Stimulated activated CD8-positive, alpha-beta memory T cell treated with anti-CD3 and anti-CD28 coated beads, Interleukin-15, amount 100 ng/mL, for 48 hours (primary cell): ENCODE measurements at places on chromosomes 7 and 10.

DNA sequence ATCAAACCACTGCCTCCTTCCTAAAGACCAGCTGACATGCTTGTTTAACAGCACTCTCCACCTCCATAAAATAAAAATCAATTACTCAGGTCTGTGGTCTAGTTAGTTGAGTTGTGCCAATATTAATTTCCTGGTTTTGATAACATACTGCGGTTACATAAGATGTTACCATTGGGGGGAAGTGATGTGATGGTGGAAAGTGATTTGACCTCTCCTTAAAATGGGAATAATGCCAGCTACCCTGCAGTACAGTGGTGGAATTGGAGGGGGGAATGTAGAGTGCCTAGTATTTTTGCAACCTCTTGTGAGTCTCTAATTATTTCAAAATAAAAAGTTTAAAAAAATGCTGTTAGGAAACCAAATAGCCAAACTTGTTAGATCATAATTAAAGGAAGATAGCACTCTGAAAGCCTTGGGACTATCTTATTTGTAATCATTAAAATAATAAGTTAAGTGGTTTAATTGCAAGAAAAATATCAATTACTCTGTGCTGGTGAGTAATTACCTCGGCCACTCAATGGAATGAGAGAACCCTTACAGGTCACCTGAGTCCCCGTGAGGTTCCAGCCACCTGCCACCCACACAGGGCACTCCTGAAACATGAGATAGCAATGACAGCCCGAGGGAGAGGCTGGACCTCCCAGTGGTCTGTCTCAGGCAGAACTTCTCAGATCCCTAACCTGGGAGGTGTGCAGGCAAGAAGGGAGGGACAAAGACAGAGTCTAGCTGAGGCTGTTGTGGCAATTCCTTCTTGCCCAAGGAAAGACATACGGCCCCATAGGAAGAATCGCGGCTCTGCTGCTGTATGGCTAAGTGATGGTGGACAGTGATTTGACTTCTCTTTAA, 94.1 kb downstream of the SH3PXD2A start:
- DNase-seq = no peak

- no peak for DNase-seq
Observed at GRCh38 chr7:129949292-129950133, 3.2 kb downstream of the UBE2H start.

DNA sequence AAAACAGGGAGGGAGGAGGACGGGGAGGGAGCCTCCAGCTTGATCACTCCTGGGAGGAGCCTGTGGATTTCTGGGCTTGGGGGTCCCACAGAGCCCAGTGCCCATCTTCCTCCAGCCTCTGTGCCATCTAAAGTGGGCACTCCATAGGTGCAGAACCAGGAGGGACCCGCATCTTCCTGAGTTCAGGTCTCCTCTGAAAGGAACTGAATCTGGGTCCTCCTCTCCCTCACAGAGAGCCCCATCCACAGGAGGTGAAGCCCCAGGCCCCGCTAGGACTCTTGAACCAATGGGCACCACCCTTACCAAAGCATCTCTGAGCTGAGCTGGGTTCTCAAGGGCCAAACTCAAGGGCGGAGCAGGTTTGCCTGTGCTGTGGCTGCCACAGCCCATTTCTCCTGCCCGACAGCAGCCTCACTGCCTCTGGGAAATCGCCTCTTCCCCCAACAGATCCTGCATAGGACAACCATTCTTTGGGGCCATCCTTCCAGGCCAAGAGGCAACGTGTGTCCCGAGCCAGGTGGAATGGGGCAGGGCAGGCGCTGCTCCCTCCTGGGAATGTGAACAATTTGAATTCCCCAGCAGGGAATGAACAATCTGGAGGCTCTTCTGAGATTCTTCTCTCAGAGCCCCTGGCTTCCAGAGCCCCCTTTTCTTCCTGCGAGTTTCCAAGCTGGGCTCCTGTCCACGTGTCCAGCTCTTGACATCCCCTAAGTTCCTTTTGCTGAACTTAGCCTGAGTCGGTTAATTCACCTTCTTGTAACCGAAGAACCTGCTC, 411.0 kb upstream of the FOXK1 start:
- DNase-seq = no peak

GRCh38 chr10:29204070-29204800, 84.6 kb upstream of the LYZL1 start:
- no peak for DNase-seq

GRCh38 chr7:1123715-1124114, 35.8 kb downstream of the GPER1 start:
- DNase-seq = no peak

DNA sequence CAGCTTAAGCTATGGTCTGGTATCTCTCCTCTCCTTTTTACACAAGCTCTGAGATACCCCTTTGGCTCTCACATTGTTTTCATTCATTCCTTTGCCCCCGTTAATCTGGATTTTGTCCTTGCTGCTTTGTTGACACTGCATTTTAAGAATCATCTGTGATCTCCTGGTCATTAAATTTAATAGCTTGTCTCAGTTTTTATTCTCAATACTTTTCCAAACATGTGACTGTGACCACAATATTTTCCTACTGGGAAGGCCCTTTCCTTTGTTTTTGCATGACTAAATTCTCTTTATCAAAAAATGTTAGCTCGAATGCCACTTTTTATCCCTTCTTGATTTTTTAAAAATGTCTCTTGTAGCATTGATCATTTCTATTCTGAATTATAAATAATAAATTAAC, 171.2 kb downstream of the SUGCT start:
- DNase-seq = no peak
